Inflammatory macrophage treated with lipopolysaccharide for 4 hours (primary cell): ENCODE measurements at places on chromosomes 5 and 9.
A peak's percentile ranks its signal among the peaks of the same experiment; 100 is the strongest.

GRCh38 chr9:117704024-117704575 lies at the start of gene TLR4:
TLR4 (plus strand) TSS chr9:117704403; CDS start chr9:117704473, 70 bp downstream.
- peak; percentile 98 for DNase-seq

DNA sequence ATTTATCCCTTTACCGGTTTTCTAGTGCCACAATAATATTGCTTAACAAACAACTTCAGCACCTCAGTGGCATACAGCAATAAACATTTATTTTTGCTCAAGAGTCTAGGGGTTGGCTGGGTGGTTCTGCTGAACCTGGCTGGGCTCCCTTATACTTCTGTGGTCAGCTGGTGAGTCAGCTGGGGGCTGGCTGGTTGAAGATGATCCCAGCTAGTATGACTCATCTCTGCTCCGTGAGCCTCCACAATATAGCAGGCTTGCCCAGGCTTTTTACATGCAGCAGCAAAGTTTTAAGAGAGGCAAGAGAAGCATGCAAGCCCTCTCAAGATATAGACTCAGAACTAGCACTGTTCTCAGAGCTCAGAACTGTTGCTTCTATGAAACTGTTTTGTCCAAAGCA lies 523.5 kb upstream of the CLINT1 start:
- DNase-seq: peak; percentile 92

GRCh38 chr9:120569556-120569955 lies 10.4 kb downstream of the CDK5RAP2 start:
- DNase-seq: no peak

DNA sequence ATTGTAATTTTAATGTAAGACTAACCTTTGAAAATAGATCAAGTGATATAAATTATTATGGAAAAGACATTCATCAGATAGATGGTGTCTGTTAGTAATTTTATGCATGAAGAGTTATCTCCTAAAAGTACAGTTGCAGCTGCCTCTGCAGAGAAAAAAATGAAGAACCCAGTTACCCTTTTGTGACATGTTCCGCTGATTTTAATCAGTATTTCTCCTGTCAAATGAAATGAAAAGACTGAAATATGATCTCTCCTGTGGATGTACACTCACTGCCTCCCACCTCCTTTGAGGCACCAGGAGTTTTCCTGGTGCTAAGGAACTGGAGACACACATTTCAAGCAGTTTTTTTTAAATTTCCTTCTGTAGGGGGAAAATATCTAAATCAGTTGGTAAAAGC lies 277.4 kb downstream of the KIF4B start:
- no peak for DNase-seq

DNA sequence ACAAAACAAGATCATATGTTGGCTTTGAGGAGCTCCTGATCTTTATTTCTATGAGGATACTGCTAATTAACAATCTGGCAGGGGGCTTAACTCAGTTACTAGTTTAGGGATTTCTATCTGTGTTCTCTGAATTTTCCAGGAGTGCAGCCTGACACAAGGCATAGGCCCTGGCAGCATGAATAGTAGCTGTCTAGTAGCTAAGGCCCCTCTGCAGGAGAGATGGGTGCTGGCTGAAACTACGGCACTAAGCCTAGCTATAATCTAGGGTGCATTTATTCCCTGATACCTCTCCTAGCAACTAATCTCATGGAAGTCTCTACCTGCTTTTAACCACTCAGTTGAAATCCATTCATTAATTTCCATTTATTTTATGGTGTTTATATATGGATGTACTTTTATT lies 268.2 kb downstream of the TMEM232 start:
- no peak for DNase-seq

GRCh38 chr9:70805949-70806348 lies 315.5 kb downstream of the TRPM3 start:
- DNase-seq: no peak

GRCh38 chr9:37939575-37940095 lies 35.7 kb upstream of the SLC25A51 start:
- DNase-seq: no peak

DNA sequence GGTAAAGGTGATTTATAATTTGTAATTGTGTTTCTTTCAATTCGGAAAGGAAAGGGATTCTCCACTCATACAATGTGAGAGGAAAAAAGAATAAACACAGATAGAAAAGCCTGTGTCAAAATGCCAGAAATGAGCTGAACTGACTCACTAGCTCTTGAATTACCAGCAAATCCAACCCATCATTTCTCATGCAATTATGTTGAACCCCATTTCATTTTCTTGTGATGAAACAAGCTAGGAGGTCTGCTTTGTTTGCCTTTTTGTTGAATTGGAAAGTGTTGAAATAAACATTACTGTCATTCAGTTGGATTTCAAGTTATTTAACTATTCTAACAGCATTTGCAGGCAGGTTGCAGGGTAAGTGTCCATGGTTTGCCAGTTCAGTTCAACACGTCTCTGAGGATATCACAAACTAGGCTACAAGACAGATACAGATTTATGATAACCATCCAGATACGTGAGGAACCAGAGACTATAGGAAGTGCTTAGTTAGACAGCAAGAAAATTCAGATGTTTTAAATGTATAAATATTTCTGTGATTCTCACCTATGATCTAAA lies 547.2 kb downstream of the MAT2B start:
- DNase-seq: no peak
